HT1080 (cell line): ENCODE measurements at places on chromosomes 1 and 21.

DNA sequence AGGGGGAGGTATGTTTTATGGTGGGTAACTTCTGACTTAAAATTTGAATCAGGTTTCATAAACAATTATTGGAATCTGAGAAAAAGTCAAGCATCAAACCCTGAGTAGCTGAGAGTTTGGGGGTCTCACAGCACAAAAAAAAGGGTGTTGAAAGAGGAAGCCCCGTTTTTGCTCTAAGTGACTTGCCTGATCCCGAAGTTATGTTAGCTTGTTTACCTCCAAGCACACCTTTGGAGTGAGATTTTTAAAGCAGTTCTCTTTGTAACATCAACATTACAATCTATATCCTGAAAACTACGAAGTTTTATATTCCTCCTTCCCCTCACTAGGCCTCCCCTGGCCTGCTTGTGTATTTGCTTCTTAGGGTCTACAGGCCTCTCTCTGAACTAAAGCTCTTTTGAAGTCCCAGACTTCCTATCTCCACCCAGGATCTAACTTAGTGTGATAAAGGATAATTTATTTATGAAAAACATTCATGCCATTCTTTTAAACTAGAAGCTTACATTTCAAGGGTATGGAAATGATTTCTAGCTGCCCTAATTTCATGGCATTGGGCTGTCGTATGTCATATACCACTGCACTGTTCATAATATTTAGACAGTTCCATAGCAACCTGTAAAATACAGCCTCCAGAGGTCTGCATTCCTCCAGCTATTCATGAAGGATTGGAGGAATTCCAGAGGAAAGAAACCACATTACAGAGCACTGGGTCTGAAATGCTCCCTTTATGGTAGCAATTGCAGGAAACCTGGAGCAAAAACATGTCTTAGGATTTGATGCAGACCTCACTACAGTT, 36.1 kb upstream of the RGS1 start:
- DNase-seq = peak; percentile 91

DNA sequence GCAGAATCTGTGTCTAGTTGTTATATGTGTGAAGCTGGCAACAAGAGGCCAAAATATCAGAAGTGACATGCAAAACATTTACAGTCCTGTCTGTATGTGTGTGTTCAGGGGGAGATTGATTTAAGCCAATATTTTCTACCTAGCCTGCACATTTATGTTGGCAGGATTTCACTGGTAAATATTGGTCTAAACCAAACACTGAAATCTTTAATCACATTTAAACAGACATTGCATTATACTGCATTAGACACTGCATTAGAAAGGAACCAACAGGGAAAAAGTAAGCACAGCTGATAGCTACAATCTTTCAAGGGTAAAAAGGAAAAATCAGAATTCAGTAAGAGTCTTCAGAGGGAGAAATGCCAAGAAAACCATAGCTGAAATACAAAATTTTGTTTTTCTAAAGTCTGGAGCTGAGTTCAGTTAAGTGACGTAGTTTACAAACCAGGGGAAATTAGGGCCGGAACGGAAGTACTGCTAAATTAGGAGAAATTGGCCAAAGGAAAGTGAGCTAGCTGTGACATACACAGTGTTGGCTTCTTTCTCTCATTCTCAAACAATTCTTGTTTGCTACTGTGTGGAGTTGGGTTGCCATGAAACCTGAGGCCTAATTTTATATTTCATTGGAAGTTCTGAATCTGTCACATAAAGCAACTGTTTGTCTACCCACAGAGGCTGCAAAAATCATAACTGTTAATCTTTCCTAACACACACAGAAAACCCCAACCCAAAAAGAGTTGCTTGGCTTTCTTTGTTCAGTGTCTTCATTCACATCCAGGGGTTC, 217.3 kb upstream of the SGIP1 start:
- DNase-seq = no peak

GRCh38 chr1:75506976-75507375, 103.9 kb downstream of the SLC44A5 start:
- DNase-seq = no peak

- no peak for DNase-seq
Measured at GRCh38 chr1:211613951-211614350, 35.0 kb upstream of the SLC30A1 start.

DNA sequence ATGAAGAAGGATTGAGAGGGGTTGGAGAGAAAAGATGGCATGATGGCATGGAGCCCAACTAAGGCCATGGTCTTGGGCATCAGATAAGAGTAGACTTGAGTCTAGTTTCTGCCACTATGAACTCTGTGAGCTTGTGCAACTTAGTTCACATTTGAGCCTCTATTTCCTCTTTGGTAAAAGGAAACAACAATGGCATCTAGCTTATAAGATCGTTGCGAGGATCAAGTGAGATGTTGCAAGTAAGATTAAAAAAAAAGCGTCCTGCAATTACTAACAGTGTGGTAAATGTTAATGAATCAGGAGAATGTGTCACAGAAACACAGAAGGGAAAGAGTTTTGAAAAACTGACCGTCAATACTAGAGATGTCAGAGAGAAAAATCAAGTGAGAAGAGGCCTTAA, 202.9 kb upstream of the FGGY start:
- DNase-seq = no peak

- DNase-seq = no peak
Measured at GRCh38 chr1:94812985-94813384, 7.2 kb upstream of the SLC44A3 start.

DNA sequence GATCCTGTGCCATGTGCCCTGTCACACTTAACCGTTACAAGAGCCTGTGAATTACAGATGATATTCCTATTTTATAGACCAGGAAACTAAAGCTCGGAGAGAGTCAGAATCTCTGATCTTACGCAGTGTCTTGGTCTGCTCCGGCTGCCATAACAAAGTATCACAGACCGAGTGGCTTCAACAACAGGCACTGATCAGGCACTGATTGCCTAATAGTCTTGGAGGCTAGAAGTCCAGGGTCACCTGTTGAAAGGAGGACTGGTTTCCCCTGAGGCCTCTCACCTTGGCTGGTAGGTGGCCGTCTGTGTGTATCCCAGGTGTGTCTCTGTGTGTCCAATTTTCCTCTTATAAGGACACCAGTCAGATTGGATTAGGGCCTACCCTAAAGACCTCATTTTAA, 31.5 kb upstream of the KCNE2 start:
- no peak for DNase-seq

DNA sequence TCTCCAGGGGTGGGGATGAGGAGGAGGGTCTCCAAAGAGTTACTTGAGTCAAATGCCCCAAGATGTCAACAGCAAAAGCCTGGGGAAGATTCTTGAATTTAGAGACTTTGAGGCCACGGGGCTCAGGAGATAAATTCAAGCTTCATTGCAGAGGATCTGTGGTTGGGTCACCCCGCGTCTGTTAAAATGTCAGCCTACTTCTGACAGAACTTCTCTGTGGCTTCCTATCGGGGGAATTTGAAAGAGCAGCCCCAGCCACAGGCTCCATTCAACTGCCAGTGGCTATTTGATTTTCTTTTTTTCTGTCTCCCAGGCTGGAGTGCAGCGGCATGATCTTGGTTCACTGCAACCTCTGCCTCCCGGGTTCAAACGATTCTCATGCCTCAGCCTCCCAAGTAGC, 62.5 kb upstream of the EFHD2 start:
- no peak for DNase-seq

DNA sequence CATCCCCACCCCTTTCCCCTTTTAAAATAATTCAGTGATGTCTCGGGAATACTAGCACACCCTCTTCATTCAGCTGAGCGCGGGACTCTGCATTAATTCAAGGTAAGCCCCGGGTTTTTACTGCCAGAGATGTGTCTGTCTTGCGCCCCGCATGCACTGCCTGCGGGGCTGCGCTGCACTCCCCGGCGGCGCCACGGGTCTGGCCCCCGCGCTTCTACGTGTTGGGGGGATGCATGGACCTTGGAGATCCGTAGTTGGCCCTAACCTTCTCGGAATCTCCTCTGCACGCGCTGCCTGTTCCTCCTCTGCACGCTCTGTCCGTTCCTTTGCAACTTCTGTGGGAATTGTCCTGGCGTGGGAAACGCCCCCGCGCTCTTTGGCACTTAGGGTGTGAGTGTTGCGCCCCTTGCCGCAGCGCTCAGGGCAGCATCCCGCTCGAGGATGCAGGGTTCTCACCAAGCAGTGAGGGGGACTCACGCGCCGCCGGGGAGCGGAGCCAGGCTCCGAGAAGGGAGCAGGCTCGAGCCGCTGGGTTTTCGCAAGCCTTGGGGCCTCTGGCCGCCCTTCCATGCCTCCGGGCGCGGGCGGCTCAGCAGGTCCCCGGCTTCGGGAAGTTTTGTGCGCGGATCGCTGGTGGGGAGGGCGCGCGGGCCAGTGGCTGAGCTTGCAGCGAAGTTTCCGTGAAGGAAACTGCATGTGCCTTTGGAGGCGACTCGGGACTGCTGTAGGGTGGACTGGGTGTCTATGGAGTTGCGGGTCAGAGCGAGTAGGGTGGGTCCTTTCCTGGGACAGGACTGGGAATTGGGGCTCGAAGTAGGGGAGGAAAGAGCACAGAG, 165.1 kb upstream of the CACNA1E start:
- no peak for DNase-seq

- no peak for DNase-seq
Measured at GRCh38 chr1:186303911-186304310, 71.1 kb downstream of the TPR start.

DNA sequence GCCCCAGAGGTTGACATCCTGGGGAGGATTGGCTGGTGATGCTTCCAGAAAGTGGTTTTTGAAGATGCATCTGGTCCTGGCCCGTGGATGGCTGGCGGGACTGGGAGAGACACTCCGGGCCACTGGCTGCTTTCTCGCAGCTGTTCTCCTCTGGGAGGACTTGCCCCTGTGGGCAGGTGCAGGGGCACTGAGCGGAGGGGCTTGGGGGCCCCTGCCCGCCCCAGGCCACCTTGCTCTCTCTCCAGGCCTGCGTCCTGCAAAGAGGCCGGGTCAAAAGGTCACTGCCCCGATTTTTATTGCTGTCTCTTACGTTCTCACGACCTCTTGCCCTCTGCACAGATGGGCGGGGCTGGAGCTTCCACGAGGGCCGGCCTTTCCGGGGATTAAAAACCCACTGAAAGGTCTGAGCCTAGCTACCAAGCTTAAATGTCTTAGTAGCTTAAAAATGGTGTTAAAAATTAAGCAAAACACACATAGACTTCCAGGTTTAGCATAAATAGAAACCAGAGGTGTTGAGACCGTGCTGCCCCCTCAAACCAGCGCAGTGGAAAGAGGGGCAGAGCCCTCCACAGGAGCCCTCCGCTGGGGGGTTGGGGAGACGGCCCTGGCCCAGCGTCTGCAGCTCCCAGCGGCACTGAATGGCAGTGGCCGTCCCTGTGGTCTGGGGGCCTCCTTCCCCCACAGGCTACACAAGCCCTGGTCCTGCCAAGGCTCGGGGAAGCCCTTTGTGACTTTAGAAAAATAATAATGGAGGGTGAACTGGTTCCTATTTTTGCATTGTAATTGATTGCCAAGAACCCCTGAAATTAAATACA, 43.9 kb downstream of the SKI start:
- DNase-seq = no peak

- no peak for DNase-seq
Measured at GRCh38 chr1:191977874-191978506, 180.3 kb upstream of the RGS18 start.

DNA sequence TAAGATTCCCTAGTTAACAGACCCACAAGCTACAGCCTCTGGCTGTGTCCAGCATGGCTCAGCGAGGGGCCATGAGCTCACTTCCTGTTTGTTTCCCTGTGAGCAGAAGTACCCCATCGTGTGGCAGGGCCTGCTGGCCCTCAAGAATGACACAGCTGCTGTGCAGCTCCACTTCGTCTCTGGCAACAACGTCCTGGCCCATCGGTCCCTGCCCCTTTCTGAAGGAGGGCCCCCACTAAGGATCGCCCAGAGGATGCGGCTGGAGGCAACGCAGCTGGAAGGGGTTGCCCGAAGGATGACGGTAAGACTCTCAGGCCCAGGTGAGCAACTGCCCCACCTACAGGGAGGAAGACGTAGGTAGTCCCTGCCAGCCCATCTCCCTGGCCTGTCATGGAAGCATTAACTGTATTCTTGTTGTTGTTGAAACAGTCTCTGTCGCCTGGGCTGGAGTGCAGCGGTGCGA, 38.2 kb downstream of the ZBTB17 start:
- peak; percentile 56 for DNase-seq

- no peak for DNase-seq
Measured at GRCh38 chr21:42855171-42855936, 24.0 kb downstream of the WDR4 start.

GRCh38 chr21:14271053-14271452, 55.1 kb downstream of the RBM11 start:
- DNase-seq = no peak

GRCh38 chr1:27959792-27960603, at the start of gene XKR8:
Gene XKR8 (plus strand): TSS chr1:27959973. CDS start chr1:27960070, 97 bp downstream.
- peak; percentile 85 for DNase-seq

- no peak for DNase-seq
Measured at GRCh38 chr1:166874464-166874863, 1.6 kb downstream of the TADA1 start.

DNA sequence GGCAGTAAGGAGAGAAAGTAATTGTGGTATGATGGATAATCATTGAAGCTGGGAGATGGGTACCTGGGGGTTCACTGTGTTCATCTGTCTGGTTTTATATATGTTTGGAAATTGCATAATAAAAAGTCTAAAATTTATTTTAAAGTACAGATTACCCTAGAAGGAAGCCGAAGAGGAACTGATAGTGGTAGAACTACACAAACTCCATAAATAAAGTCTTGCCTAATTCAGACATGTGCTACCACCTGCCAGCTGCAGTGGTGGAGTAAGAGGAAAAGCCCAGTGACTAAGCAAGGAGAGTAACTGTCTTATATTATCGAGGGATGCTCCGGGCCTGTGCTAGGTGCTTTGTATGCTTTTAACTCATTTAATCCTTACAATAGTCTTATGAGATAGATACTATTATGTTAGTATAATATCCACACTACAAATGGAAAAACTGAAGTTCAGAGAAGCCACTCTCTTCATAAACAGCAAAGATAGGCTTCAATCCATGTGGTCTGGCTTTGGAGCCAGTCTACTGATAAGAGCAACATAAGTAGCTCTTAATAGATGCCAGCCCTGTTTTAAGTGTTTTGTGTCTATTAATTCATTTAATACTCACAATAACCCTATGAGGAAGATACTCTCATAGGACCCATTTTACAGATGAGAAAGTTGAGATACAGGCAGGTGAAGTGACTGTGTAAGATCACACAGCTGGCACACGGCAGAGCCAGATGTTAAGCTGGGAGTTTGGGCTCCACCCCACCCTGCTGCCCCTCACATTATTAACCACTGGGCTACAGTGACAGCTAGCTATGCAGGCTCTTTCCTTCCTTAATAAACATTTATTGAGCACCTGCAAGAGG, 56.8 kb upstream of the HNRNPU start:
- DNase-seq = no peak
